ENCODE measurements at places on chromosomes 7 and 10. TPM values are rescaled to one million over a fixed set of nuclear protein-coding genes. Genes with fewer than 3 reads are reported as not detected.
A peak's percentile ranks its signal among the peaks of the same experiment; 100 is the strongest.

MICALL2 gene
- total RNA-seq: 53.4 TPM

GRCh38 chr7:87599336-87599735 is 1.3 kb downstream of the ABCB1 start:
- DNase-seq: peak; percentile 28

CCDC186 gene
- 34.2 TPM for total RNA-seq

GRCh38 chr7:134714470-134715205 is 64.8 kb upstream of the CALD1 start:
- DNase-seq: no peak

- DNase-seq: no peak
These were observed 39.9 kb downstream of the CAMK1D start for GRCh38 chr10:12389154-12389734.

SPDYE6 gene
- not detected for total RNA-seq

CC2D2B gene
- 2.5 TPM for total RNA-seq

GRCh38 chr10:51244309-51244708 is 170.0 kb downstream of the PRKG1 start:
- peak; percentile 44 for DNase-seq

GRCh38 chr10:77873536-77874380 is 52.8 kb downstream of the DLG5 start:
- no peak for DNase-seq

DNA sequence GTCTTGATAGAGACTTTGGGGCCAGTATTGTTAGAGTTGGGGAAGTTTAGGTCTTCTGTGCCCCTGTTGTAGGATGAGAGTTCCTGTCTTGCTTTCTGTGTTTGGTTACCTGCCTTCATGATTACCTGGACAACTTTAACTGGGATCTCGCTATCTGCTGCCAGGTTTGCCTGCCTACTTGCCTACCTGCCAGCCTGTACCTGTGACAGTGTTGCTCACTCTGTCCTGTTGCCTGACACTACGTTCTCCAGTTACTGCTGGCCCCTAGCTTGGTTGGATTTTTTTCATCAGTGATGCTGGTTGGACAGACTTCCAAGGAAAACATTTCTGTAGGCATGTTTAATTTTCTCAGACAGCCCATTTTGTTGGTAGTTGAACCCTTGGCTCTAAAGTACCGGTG is 48.4 kb downstream of the PPP1R9A start:
- no peak for DNase-seq

- DNase-seq: no peak
These were observed 82.4 kb upstream of the ITGB1 start for GRCh38 chr10:33040436-33040835.

- DNase-seq: no peak
These were observed 57.0 kb downstream of the HIPK2 start for GRCh38 chr7:139720705-139721231.

GRCh38 chr7:127751490-127752448 is 99.8 kb downstream of the SND1 start:
- no peak for DNase-seq

DNA sequence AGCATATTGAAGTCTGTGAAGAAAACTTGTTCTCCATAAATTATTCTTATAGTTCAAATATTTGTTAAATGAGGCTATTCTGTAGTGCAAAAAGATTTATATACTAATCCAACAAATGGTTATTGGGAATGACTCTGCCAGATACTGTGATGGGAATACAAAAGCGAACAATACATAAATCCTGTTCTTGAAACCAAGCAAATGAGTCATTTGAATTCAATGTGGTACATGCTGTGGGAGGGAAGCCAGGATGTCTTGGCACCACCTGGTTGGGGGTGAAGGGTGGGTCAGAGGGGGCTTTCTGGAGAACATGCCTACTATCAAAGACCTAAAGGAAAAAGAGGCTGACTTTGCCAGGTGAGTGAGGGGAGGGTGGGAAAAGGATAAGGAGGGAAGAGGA is 594.2 kb downstream of the CALN1 start:
- no peak for DNase-seq

DNA sequence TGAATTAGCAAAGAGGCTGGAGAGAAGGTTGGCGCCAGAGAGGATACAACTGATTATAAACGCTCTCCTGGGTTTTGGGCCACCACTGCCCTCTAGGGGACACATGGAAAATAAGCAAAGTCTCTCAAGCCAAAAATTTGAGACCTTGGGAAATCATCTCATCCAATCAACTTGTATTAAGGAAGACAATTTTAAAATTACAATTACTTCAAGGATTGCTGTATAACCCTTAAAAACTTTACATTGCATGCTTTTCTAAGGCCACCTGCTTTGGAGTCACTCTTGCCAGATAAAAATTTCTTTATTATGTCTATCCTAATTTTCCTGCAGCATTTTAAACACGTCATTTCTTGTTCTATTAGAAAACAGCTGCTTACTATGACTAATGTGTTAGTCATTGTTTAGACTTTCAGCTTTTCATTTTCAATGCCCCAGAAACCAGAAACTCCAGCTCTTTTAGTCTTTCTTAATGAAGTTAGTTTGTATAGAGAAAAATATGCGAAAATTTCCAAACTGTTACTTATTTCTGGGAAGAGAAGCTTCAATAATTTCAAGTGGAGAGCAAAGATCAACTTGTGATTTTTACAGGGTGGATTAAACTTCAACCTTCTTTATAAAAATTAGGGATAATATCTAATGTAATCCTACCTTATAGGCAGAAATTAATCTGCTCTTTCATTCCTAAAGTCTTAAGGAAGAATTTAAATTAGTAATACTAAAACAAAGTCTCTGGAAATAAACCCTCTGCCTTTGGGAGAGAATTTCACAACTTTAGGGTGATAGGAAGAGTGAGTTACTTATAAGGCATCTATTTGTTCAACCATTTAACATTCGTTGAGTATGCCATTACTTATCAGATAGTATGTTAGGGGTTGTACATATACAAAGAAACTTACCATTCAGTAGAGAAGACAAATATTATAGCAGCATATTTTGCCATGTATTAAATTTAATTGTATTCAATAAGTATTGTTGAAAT is 20.6 kb upstream of the RHOBTB1 start:
- peak; percentile 59 for DNase-seq

DNA sequence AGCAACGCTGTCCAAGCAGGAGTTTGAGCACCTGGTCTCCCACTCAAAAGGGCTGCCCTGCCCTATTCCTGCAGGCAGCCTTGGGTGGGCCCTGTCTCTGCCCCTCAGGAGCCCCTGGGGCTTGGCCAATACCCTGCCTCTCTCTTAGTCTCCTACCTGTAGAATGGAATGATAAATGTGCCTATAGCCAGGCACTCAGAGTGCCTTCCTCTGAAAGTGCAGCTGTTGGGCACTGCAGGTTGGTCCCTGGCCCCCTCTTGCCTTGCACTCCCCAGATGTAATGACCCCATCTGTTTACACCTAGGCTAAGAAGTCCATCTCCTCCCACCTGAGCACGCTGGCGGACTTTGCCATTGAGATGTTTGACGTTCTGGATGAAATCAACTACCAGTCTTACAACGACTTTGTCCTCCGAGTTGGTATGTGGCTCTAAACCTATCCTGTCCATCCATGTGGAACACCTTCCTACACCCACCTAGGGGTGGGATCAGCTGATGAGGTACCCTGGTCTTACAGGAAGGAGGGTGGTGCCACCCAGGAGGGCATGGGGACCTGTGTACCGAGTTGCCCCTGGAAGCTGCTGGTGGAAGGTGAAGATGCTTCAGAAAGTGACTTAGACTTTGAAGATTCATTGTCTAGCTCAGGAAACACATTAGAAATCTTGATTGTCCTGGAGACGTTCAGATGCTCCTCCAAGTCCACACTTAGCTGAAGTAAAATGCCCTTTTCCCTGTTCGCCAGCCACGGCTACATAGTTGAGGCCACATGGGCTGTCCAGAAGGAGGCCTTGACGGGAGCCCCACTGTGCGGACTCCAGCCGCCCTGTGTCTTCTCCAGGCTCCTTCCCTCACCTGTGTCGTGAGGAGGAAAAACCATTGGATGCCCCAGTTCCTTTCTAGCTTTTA is 134.1 kb downstream of the ADCY1 start:
- no peak for DNase-seq

DNA sequence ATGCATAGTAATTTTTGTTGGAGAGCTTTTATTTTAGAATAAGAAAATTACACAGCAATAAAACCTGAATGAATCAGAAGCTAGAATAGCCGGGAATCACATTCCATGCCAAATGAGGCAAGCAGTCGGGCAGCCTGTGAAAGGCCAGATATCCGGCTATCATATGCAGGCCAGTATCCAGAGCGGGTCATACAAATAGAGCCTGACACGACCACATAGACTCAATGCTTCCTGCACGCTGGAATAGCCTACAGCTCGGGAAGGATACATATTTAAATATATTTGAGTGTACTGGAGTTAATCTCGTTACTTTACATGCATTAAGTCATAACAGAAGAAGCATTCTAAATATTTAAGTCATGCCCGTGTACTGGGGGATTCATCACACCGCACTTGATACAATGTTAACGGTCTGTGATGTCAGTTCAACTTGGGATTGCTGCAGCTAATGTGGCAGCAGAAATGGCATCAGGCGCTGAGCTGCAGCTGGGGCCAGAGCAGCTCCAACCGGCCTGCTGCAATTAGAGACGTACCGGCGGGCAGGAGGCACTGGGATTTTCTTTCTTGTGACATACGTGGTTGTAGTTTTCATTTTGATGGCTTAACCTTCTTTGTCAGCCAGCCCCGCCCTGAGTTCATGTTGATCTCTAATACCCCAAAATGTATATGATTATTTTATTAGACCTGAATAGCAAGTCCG is 112.0 kb downstream of the EBF3 start:
- peak; percentile 35 for DNase-seq

- no peak for DNase-seq
These were observed 608.9 kb downstream of the CNTNAP2 start for GRCh38 chr7:146725520-146725919.

GRCh38 chr10:128156999-128157755 is 31.0 kb upstream of the MKI67 start:
- DNase-seq: peak; percentile 32

DNA sequence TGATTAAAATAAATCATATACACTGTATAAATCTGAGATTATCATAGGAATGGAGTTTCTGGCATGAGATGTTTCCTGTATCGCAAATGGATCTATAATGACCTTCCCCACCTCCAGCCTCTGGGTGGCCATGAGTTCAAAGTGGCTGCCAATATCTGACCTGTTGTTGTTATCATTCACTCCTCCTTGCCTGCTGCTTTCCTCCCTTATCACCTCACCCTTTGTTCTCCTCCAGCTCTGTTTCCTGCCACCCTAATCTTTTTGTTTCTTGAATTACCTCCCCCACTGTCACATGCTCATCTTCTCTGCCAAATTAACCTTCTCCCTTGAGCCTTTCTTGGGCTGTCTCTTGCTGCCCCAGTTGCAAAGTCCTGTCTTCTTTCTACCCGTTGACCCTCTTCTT is 12.0 kb downstream of the SCD start:
- DNase-seq: no peak

- no peak for DNase-seq
These were observed 221.6 kb downstream of the STK31 start for GRCh38 chr7:23931633-23932032.

MINDY4 gene
- 15.3 TPM for total RNA-seq

DNA sequence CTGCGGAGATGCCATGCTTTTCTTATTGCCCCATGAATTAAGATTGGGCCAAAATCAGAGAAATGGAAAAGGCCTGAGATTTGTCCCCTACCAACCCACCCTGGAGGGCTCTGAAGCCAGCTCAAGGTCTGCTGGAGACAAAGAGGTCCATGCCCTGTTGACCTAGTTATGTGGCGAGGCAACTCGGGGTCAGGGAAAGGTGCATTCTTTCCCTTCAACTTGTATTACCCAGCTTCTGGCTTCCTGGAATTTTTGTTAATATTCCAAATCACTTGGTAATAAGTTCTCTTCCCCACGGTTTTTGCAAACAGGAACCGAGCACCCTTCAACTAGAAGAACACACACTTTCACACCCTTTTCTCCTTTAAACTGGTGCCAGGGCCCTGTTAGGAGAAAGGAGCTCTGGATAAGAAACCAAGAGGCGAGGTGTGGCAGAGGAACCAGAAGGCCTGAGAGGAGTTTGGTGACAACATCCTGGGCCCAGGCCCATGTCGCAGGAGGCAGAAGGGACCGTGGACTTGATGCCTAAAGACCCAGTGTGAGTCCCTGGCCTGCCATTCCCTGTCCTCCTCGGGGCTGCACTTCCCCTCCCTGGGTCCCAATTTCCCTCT is 12.5 kb upstream of the SFRP5 start:
- DNase-seq: no peak

DNA sequence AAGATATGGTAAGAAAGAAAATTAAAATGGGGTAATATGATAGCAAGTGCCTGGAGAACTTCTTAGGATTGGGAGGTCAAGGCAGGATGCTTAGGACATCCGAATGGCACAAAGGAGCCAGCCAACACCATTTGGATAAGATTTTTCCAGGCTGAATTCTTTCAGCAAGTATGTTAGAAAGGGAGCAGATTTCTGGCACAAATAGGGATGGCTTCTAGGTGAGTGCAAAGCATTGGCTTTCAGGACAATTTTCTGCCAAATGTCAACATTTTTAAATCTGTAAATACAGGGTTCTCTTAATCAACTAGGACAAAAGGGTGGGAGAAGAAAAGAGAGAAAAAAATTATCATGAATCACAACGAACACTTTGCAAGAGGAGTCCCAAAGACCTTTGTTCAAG is 409.1 kb downstream of the GPAM start:
- DNase-seq: no peak

INHBA gene
- 5.9 TPM for total RNA-seq

GRCh38 chr7:155237297-155237696 is 60.4 kb upstream of the INSIG1 start:
- no peak for DNase-seq

GRCh38 chr10:123309731-123310130 is 155.5 kb downstream of the BUB3 start:
- no peak for DNase-seq

DNA sequence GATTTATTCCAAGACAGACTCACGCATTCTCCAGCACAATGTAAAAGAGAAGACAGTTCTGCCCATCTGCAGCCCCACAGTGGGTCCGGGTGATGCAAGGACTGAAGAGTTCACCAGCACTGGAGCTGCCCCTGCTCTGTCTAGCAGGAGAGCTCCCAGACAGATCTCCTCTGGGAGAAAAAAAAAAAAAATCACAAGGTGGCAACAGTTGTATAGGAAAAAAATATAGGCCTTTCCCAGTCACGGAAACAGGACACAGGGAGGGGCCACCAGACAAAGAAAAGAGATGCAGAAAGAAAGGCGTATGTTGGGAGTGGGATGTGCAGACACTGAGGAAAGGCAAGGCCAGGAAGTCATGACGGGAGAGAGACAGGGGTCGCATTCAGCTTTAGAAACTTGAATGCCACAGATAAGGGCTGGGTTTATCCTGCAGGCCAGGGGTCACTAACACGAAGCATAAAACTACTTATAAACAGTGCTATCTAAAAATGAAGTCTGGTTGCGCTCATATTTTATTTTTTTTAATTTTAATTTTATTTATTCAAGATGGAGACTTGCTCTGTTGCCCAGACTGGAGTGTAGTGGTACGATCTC is 54.1 kb downstream of the FAM171A1 start:
- DNase-seq: no peak

TFR2 gene
- total RNA-seq: 0.79 TPM

CFAP58 gene
- total RNA-seq: 0.35 TPM

DNA sequence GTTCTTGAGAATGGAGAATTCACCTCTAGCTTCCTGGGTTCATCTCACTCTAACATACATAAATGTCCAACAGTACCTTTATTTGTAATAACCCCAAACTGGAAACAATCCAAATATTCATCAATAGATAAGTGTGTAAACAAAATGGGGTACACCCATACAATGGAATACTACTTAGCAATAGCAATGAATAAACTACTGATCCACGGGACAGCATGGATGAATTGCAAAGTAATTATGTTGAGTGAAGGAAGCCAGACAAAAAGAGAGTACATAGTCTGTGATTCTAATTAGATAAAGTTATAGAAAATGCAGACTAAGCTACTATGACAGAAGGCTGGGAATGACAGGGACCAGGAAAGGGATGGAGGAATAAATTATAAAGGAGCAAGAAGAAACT is 391.3 kb downstream of the CCSER2 start:
- no peak for DNase-seq

Measured in kidney (tissue), 22 donors.